Retinal pigment epithelial cell (primary cell): ENCODE measurements at places on chromosomes 12 and 14.

GRCh38 chr14:94470311-94470710, 5.7 kb downstream of the SERPINA9 start:
- no peak for DNase-seq

- DNase-seq, result no peak
Measured at GRCh38 chr12:116701432-116701831, 36.4 kb downstream of the SPRING1 start.

DNA sequence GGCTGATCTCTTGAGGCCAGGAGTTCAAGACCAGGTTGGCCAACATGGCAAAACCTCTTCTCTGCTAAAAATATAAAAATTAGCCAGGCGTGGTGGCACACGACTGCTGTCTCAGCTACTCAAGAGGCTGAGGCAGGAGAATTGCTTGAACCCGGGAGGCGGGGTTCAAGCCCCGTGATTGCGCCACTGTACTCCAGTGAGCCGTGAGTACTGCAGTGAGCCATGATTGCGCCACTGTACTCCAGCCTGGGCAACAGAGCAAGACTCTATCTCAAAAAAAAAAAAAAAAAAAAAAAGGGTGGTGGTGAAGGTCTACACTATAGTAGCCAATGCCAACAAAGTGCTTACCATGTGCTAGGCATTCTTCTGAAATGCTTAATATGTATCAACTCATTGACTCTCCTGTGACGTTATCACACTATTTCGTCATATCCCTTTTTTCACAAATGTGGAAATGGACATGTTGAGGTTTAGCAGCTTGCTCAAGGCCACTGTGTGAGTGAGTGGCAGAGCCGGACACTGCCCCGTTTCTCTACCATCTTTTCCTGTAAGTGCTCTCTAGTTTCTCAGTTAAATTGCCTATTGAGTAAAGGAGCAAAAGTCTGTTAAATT, 59.6 kb downstream of the GNS start:
- no peak for DNase-seq

DNA sequence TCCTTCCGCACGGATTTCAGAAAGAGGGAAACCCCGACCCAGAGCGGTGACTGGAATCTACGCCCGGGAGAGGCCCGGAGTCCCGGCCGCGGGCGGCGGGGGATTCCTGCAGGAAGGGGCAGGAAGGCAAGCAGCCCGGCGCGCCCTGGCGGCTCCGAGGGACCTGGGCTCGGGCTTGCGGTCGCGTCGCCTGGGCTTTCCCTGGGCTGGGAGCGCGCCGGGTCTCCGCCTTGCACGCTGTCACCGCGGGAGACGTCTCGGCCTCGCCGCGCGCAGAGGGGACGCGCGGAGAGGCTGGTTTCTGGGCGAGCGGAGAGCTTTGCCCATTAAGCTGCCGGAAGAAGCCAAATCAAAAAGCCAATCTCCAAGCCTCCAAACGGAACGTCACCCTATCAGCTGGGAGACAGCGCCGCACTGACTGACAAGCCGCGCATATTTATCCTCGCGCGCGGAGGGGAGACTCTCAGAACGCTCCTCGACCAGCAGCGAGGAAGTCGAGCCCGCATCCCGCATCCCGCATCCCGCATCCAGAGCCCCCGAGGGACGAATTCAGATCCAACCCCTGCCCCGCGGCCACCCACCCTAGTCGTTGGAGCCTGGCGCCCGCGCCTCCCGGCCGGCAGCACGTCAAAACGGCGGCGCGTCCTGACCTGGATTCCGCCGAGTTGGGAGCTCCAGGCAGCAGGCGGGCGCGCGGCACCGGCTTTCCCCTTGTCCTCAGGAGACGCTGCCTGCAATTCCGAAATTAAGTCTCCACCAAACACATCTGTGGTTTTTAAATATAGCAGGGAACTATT, at the start of gene SLC8A3:
TSS of gene SLC8A3 (minus strand) at position 293 of the 797 bp plus-strand sequence. CDS start 20,529 bp downstream, outside the sequence.
- peak; percentile 7 for DNase-seq
